SW 1271 (cell line): ENCODE measurements at places on chromosomes 4 and X.

DNA sequence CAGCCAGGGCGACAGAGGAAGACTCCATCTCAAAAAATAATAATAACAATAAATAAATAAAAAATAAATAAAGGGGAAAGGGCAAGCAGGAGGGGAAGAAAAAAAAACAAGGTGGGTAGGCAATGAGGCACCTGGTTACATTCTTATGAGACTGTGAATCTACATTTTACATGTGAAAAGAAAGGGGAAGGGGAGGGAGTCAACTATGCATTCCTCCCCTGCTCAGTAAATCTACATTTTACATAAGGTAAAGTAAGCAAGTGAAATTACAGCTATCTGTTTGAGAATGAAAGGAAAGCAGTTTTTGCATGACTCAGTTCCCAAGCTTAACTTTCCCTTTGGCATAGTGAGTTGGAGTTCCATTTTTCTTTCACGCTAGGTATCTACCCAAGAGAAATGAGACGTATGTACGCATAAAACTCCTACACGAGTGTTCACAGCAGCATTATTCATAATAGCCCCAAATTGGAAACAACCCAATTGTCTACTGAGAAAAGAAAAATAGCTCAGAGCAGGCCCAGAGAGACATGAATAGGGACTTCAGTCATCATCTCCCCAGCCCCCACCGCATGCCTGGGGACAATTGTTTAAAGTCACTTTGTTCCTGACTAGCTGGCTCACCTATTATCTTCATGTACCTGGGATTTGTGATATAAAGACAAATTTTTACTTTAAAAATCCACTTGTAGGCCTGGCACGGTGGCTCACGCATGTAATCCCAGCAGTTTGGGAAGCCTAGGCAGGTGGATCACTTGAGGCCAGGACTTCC is 52.4 kb downstream of the DDX3X start:
- no peak for DNase-seq

DNA sequence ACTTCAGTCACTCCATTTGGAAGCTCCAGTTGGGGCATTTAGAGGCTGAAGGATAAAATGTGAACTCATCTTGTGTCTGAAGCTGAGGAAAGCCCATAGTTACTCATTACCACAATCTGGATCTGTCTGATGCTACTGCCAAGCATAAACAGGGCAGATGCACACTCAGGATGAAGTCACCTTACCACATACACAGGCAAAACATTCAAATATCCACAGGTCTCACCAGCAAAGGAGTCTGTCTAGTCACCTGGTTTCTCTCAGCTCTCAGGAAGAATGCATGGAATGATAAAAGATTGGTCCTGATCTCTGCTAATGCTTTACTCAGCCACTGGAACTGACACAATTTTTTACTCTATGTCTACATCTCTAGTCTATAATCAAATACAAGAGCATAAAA is 13.0 kb upstream of the ODAPH start:
- no peak for DNase-seq

- DNase-seq, result no peak
Observed at GRCh38 chrX:66872771-66873170, 233.9 kb upstream of the EDA2R start.

- DNase-seq, result no peak
Observed at GRCh38 chr4:38717604-38718003, 53.6 kb downstream of the KLF3 start.

DNA sequence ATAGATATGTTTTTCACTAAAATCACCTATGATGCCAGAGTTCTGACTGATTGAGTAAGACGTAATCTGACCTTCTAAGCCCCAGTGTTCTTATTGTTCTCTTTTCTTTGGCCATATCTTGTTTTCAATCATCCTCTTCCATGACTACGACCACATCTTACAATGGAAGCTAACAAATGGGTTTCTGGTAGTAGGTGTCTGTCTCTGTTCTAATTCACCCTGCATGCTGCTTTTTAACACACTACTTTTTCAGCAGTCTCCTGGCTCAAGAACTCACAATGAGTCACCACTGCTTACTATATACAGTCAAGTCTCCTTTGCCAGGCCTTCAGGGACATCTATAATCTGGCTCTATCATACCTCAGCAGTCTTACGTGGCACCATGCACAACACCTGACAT is 146.1 kb downstream of the NEXMIF start:
- no peak for DNase-seq

DNA sequence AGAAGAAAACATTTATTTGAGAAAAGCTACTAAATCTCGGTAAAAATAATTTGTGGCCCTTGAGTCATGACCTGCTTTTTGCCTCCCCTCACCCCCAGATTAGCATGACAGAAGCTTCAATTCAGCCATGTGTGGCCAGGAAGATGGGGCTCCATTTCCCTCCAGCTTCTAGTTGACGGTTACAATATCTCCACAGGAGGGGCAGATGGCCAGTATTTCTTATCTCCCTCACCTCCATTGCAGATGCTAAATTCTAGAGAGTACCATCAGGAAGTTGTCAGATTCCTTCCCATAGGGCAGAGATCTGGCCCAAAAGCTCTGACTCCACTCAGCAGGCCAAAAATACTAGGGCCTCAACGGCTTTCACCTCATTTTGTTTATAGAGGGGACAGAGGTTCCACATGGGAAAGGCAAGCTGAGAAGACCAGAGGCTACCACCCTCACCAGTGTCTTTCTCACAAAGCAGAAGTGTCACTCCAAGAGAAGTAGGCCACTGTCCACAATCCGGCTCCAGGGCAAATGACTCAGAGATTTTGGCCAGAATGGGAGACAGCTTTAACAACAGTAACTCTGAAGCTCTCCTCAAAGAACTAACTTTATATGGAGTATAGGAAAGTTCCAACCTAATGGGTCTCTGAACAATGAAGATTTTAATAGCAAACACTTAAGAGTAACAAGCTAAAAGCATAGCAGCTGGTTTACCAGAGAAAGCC is 108.3 kb downstream of the TBC1D19 start:
- DNase-seq, result no peak

GRCh38 chr4:87838890-87839591 is 6.3 kb downstream of the MEPE start:
- DNase-seq, result no peak

GRCh38 chr4:72564184-72564583 is 4.8 kb downstream of the ADAMTS3 start:
- DNase-seq, result no peak

DNA sequence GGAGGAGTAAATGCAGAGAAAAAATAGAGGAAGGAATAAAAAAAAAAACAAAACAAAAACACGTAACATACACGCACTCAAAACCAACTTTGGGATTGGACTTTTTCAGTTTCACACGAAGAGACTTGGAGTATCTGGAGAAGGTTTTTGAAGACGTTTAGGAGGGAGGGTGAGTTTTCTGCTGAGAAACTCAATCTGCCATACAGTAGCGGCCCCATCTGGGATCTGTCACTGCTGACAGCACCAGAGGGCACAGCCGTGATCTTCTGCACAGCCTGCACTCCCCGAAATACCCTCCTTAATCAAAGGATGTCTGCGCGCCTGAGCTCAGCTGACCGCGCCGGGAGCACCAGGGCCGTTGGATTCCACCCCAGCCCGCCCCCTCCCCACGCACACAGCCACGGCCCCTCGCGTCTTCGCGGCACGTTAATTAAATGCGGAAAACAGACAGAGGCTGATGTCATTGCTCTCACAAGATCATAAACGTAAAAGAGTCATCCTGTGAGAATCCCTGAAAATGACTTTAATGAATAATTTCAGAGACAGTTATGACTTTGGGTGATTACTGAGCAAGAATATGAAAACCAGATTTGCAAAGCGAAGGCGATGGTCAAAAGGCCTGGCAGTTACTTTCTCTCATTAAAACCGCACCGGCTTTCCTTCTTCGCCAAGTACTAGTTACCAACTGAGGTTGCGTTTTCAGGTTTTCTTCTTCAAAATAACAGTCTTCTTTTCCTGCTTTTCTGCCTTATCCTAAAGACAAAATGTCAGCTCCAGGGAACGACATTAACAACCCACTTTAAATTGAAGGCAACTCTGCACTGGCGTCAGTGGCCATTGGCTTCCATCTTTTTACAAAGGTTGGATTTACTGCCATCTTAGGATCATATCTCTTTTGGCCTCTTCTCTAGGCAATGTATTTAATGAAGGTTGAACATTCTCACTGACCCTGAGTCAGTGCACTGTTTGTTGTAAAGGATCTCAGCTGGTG is 10.6 kb downstream of the HAND2 start:
- no peak for DNase-seq

DNA sequence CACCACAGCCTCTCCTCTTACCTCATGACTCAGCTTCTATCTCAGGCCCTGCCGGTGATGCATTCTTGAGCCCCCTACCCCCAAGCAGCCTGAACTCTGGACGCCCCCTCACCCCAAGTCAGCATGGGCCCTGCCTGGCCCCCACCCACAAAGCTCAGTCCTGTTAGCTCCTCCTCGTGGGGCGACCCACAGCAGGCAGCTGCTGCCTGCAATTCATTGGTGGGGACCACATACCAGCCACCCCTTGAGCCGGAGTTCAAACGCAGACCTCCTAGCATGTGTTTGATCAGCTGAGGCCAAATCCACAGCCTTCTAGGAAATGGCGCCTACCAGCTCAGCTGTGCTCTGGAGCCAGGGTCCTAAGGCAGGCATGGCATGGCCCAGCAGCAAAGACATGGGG is 111.8 kb downstream of the EFNB1 start:
- DNase-seq, result no peak

DNA sequence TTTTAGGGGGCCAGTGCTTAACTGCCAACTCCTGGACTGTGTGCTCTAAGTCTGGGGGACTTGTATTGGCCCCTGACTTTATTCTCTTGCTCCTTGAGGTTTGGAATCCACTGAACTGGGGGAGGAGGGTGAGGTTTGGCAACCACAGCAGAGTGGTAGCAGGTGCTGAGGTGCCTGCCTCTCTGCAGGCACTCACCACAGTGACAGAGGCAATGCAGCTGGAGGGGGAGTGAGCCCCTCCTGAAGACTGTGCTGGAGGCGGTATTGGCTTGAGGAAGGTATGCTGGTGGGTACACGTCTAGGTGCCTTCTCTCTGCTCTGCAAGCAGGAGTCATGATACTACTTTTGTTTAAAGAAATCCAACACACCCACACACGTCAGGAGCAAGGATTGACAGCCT is 24.6 kb downstream of the CFAP299 start:
- DNase-seq, result no peak

DNA sequence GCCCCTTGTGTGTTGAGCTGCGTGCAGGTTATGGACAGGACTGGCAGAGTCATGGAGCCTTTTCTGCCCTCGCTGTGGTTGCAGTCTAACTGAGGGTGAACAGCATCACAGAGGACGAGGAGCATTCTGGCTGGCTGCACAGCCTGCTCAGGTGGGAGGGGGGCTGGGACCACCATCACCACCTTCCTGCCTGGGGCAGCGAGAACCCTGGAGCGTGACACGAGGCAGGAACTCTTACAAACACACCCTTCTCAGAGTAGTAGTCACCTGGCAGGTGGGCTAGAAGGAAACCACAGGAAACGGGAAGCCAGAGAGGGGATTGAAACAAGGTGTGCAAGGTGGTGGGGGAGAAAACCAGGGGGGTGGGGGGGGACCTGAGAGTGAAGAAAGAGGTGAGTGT is 25.6 kb downstream of the TKTL1 start:
- no peak for DNase-seq

DNA sequence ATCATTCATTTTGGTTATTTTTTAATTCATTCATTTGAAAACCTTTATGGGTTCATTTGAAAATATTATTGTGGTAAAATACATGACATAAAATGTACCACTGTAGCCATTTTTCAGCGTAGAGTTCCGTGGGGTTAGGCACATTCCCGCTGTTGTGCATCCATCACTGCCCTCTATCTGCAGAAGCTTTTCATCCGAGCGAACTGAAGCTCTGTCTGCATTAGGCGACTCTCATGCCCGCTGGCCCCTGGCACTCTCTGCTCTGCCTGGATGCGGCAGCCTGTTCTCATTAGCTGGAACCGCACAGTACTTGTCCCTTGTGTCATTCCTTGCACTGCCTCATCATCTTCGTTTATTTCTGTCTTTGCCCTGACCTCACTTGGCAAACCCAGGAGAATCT is 17.5 kb downstream of the CFAP99 start:
- peak; percentile 24 for DNase-seq

GRCh38 chr4:73730292-73730691 is 10.1 kb upstream of the CXCL8 start:
- no peak for DNase-seq

DNA sequence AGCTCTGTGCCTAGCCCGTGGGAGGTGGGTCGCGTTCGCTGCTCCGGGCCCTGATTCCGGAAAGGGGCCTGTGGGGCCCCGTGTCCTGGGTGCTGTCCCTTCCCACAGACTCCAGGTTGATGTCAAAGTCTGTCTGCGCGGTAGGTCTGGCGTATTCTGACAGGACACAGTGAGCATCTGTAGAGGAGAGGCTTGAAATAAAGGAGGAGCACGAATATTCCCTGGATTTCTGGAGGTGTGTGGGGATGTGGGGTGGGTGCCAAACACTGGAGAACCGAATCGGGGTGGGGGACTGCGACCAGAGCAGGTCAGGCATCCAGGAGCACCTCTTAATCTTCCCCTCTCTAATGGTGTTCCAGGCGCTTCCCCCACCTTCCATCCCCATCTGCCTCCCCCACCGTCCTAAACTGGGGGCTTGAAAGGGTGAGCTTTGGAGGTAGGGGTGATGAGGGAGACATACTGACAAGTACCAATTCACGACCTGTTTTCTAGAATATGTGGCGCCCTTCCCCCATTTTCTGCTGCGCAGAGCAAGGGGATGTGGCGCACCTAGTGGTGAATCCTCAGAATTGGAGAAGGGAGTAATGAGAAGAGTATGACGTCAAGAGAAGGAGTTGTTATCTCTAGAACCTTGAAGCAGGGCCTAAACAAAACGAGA is 877 bp downstream of the GPRASP1 start:
- no peak for DNase-seq

DNA sequence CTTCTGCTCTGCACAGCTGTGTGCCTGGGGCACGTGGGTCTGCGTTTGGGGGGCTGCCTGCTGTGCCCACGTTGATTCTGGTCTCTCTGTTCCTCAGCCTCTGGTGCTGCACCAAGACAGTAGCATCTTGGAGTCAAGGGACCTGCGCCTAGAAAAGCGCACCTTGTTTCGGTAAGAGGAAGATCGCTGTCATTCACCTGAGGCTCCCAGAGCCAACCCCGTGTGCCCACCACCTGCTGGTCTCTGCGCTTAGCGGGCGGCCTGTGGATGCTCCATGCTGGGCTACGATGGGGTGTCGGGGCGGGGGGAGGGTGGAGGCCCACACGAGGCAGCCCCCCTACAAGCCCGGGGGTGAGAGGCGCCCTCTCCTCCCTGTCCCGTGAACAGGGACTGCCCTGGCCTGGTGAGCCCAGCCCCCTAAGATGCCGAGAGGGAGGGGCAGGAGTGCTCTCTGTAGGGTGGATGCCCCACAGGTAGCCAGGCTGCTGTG is 18.9 kb upstream of the HGFAC start:
- DNase-seq, result no peak

GRCh38 chr4:127783955-127784770 is 2.0 kb downstream of the HSPA4L start:
- DNase-seq, result no peak
